ENCODE measurements at places on chromosomes 5 and 9. TPM values are rescaled to one million over a fixed set of nuclear protein-coding genes. Genes with fewer than 3 reads are reported as not detected.
A peak's percentile ranks its signal among the peaks of the same experiment; 100 is the strongest.

PCDHGA4 gene
- total RNA-seq, result 0.11 TPM

SPARC gene
- total RNA-seq, result 0.30 TPM

GPR151 gene
- not detected for total RNA-seq

- no peak overlapping the region for H3K4me3 ChIP-seq
- no peaks in the 10 kb centered on the region for H3K27me3 ChIP-seq
- H3K36me3 ChIP-seq, result peaks cover 19% of the 10 kb centered on the region
- DNase-seq, result no peak
- peaks cover 38% of the 10 kb centered on the region for H3K4me1 ChIP-seq
- H3K27ac ChIP-seq, result no peak overlapping the region
Observed at GRCh38 chr5:95615164-95615467, 4.8 kb upstream of the GPR150 start.

- peaks cover 4% of the 10 kb centered on the region for H3K27me3 ChIP-seq
- H3K27ac ChIP-seq, result peak overlapping the region; percentile 100
- peaks cover 4% of the 10 kb centered on the region for H3K36me3 ChIP-seq
- H3K4me3 ChIP-seq, result peak overlapping the region; percentile 93
Observed at GRCh38 chr5:76402251-76402885, 717 bp upstream of the IQGAP2 start.

ZNF354C gene
- total RNA-seq, result 7.1 TPM

- H3K4me3 ChIP-seq, result no peak overlapping the region
- peaks cover 2% of the 10 kb centered on the region for H3K27me3 ChIP-seq
- H3K27ac ChIP-seq, result no peak overlapping the region
Observed at GRCh38 chr5:107469485-107470294, 201.0 kb downstream of the EFNA5 start.

- H3K27me3 ChIP-seq, result no peaks in the 10 kb centered on the region
- H3K36me3 ChIP-seq, result no peaks in the 10 kb centered on the region
- no peaks in the 10 kb centered on the region for H3K4me1 ChIP-seq
- H3K27ac ChIP-seq, result no peak overlapping the region
Observed at GRCh38 chr5:63811286-63811685, 151.0 kb downstream of the HTR1A start.

DNA sequence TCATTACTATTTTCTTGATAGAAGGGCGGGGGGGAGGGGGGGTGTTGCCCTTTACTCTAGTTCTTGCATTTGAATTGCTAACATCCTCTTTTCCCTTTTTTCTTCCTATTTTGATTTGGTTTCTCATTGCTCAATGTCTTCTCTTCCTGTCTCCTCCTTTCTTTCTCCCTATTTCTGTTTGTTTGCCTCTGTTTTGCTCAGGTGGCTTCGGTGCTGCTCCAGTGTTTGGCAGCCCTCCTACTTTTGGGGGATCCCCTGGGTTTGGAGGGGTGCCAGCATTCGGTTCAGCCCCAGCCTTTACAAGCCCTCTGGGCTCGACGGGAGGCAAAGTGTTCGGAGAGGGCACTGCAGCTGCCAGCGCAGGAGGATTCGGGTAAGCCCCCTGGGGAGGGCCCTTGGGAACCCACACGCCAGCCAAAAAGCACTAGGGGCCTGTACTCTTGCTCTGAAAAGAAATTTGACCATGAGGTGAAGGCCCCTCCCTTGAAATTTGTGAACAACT, 48.3 kb downstream of the FAM78A start:
- H3K27ac ChIP-seq, result no peak overlapping the region
- no peak for DNase-seq
- peaks cover 29% of the 10 kb centered on the region for H3K36me3 ChIP-seq
- no peak overlapping the region for H3K4me3 ChIP-seq

ALDH1A1 gene
- not detected for total RNA-seq

GRCh38 chr5:132256086-132256782, 1.3 kb upstream of the PDLIM4 start:
- H3K36me3 ChIP-seq, result no peaks in the 10 kb centered on the region
- H3K27me3 ChIP-seq, result peaks cover 6% of the 10 kb centered on the region
- peak; percentile 1 for DNase-seq

- H3K4me1 ChIP-seq, result peaks cover 22% of the 10 kb centered on the region
- H3K27me3 ChIP-seq, result peaks cover 22% of the 10 kb centered on the region
- no peak overlapping the region for H3K4me3 ChIP-seq
- no peak for DNase-seq
Observed at GRCh38 chr9:86402591-86402990, 48.4 kb upstream of the TUT7 start.

DNA sequence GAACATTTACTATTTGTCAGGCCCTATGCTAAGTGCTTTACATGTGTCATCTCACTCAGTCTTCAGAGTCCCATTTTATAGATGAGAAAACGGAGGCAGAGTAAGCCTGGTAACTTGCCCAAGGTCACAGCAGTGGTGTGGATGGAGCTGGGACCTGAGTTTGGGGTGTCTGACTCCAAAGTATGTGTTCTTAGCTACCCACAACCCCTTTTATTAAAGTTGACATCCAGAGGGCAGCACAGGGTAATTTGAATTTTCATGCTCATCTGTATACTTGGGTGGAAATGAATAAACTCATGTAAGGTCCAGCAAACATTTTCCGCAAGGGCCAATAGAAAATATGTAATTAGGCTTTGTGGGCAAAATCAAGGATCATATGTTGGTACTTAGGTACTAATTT, 93.4 kb upstream of the SLC25A48 start:
- peaks cover 5% of the 10 kb centered on the region for H3K27me3 ChIP-seq
- H3K4me3 ChIP-seq, result no peak overlapping the region
- no peaks in the 10 kb centered on the region for H3K36me3 ChIP-seq
- H3K27ac ChIP-seq, result no peak overlapping the region
- no peak for DNase-seq
- no peaks in the 10 kb centered on the region for H3K4me1 ChIP-seq

DNA sequence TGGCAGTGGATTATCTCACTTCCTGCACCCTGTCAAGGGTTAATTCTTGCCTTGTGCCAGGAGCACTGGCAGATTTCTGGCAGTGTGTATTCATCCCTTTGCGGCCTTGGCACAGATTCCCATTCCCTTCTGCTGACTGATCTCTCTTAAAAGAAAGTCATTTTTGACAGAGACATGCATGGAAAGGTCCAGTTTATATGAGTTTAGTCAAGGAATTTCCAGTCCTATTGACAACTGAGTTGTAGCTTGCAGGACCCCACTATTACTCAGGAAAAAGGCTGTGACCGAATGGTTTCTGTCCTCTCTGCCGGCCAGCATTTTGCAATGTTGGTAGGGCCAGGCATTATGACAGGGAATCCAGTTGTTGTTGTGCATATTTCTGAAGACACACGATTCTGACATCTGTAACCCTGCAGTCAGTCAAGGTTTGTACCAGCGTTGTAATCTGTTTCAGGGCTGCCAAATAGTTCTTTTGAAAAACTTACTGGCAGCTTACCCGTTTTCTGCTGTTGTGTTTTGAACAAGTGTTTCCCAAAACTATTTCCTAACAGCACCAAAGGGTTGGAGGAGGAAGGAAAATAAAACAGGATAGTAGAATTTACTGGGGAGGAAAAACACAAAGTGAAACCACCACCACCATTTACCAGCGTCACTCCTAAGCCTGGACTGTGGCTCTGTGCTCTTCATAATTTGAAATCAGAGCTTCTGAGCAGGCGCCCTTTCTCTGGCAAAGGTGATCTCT, 243.4 kb upstream of the KLF4 start:
- H3K4me1 ChIP-seq, result no peaks in the 10 kb centered on the region
- no peaks in the 10 kb centered on the region for H3K27me3 ChIP-seq
- H3K27ac ChIP-seq, result no peak overlapping the region
- no peak overlapping the region for H3K4me3 ChIP-seq
- no peak for DNase-seq

MARCOL gene
- total RNA-seq, result not detected

DNA sequence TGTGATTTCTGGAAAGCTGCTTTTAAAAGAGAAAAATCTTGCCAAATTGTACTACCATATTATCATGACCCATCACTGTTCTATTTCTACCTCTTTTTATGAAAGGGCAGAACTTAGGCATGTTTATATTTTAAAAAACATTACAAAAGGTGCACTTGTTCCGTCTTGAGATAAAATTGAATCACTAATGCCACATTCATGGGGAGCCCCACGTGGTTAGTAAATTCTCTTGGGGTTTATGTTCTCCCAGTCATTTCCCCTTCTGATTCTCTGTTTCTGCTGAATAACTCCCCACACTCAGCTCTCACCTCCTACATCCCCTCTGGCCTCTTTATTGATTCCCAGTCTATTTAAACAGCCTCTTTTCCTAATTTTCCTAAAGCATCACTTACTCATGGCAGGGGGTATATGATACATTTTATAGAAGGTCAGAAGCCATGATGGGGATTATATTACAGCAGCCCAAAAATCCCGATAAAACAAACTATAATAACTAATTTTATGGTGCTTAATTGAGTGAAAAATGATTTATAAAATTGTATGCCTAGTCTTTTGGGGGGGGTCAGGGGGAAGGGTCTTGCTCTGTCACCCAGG, 19.7 kb upstream of the VLDLR start:
- no peak overlapping the region for H3K27ac ChIP-seq
- no peak for DNase-seq
- H3K4me3 ChIP-seq, result no peak overlapping the region
- H3K4me1 ChIP-seq, result no peaks in the 10 kb centered on the region
- no peaks in the 10 kb centered on the region for H3K36me3 ChIP-seq

DNA sequence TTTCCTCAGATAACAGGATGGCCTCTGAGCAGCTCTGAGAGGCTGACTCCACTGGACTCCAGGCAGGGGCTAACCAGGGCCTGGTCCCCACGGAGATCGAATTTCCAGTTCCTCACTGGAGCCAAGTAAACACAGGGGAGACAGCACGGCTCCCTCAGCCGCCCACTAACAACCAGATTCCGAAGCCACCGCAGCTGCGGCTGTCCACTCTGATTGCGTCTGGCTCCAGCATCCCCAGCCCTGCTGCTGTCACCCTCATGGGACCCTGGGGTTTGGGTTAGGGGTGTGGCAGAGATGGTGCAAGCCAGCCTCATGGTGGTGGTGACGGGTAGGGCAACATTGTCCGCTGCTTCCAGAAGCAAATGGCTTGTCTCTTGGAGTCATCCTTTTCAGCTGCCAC, 172.6 kb downstream of the RGS3 start:
- H3K27ac ChIP-seq, result no peak overlapping the region
- peaks cover 6% of the 10 kb centered on the region for H3K27me3 ChIP-seq
- DNase-seq, result no peak
- no peak overlapping the region for H3K4me3 ChIP-seq
- H3K4me1 ChIP-seq, result peaks cover 13% of the 10 kb centered on the region

FBXO10 gene
- 2.6 TPM for total RNA-seq

GRCh38 chr9:136170006-136170901, 34.7 kb downstream of the LHX3 start:
- H3K4me1 ChIP-seq, result no peaks in the 10 kb centered on the region
- peak; percentile 80 for DNase-seq

PROB1 gene
- 3.2 TPM for total RNA-seq

- peaks cover 21% of the 10 kb centered on the region for H3K4me1 ChIP-seq
- DNase-seq, result peak; percentile 52
- H3K27me3 ChIP-seq, result no peaks in the 10 kb centered on the region
- peak overlapping the region; percentile 98 for H3K27ac ChIP-seq
- peaks cover 8% of the 10 kb centered on the region for H3K36me3 ChIP-seq
Observed at GRCh38 chr5:132557478-132558172, 848 bp downstream of the RAD50 start.

PTPA gene
- total RNA-seq, result 71.9 TPM

- H3K36me3 ChIP-seq, result no peaks in the 10 kb centered on the region
- no peak overlapping the region for H3K27ac ChIP-seq
- H3K27me3 ChIP-seq, result peaks cover 3% of the 10 kb centered on the region
- no peak overlapping the region for H3K4me3 ChIP-seq
- no peak for DNase-seq
Observed at GRCh38 chr5:95393279-95393678, 2.1 kb downstream of the FAM81B start.

DNA sequence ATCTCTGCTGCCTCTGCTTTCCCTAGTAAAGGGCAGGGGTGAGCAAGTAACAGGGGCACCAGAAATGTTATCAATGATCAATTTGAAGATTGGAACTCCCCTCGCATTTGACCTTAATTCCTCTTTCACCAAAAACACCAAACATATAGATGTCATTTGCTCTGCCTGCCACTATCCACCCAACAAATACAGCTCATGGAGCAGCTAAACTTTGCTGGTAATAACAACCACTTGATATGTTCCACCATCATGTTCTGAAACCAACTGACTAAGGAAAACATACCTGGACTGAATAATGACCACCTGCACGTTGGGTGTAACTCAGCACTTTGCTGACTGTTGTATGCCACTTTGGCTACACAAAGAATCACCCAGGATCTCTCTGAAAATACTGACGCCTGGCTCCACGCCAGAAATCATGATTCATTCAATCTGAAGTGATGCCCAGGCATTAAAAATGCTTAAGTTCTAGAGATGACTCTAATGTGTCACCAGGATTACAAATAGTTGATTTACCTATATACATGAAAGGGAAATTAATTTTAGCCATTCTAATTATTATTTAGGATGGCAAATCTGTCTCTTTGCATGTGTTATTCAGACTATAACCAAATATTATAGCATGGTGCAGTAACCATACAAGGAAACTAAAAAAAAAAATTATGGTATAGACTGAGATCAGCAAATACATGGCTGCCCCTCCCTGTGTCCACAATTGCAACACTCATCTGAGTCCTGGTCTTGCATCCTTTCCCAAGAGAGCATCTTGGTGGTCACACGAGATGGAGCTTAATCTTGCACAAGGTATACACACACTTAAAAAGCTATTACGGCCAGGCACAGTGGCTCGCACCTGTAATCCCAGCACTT, 43.1 kb upstream of the TTC39B start:
- peaks cover 13% of the 10 kb centered on the region for H3K4me1 ChIP-seq
- no peaks in the 10 kb centered on the region for H3K27me3 ChIP-seq
- no peak overlapping the region for H3K27ac ChIP-seq

DNA sequence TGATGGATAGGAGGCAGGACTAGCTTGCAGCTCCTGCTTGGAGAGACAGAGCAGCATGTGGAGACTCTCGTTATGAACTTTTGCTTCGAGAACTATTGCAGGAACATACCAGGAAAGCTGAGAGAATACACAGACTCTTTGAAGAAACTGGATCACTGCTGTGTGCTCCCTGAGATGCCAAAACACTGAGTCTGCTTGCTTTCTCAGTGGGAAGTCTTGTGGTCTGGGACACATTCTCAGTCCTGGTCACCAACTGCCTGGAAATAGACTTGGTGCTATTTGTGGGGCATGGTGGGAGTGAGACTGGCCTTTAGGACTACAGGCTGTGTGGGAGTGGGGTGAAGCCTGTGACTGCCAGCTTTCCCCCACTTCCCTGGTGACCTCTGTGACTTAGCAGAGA, 252.6 kb downstream of the MED10 start:
- no peaks in the 10 kb centered on the region for H3K4me1 ChIP-seq
- no peak overlapping the region for H3K4me3 ChIP-seq
- H3K27me3 ChIP-seq, result peaks cover 6% of the 10 kb centered on the region
- H3K36me3 ChIP-seq, result no peaks in the 10 kb centered on the region
- no peak for DNase-seq

DNA sequence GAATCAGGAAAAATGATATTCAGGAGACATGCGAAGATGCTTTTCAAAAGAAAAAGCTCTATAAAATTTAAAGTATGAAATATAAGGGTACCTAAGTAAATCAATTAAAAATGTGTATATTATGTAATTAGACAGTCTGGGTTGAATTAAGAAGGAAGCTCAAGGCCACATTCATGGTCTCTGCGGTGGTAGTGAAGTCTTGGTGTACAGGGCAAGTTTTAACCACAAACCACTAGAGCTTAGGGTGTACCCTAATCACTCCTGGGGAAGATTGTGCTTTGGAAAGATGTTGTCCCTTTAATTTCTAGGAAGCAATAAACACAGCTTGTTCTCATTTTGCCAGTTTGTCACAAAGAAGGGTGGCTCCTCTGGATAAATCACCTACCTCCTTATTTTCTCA, 287.2 kb upstream of the ZNF608 start:
- no peak overlapping the region for H3K4me3 ChIP-seq
- no peaks in the 10 kb centered on the region for H3K27me3 ChIP-seq
- DNase-seq, result no peak
- H3K36me3 ChIP-seq, result no peaks in the 10 kb centered on the region

All from activated CD4-positive, alpha-beta T cell treated with anti-CD3 and anti-CD28 coated beads for 36 hours (primary cell).